Nephron progenitor cell (in vitro differentiated cells): ENCODE measurements at places on chromosomes 2 and 18.

GRCh38 chr18:49546719-49547273, 15.1 kb upstream of the LIPG start:
- DNase-seq: no peak

- no peak for DNase-seq
Measured at GRCh38 chr2:21748501-21748900, 624.7 kb downstream of the TDRD15 start.

DNA sequence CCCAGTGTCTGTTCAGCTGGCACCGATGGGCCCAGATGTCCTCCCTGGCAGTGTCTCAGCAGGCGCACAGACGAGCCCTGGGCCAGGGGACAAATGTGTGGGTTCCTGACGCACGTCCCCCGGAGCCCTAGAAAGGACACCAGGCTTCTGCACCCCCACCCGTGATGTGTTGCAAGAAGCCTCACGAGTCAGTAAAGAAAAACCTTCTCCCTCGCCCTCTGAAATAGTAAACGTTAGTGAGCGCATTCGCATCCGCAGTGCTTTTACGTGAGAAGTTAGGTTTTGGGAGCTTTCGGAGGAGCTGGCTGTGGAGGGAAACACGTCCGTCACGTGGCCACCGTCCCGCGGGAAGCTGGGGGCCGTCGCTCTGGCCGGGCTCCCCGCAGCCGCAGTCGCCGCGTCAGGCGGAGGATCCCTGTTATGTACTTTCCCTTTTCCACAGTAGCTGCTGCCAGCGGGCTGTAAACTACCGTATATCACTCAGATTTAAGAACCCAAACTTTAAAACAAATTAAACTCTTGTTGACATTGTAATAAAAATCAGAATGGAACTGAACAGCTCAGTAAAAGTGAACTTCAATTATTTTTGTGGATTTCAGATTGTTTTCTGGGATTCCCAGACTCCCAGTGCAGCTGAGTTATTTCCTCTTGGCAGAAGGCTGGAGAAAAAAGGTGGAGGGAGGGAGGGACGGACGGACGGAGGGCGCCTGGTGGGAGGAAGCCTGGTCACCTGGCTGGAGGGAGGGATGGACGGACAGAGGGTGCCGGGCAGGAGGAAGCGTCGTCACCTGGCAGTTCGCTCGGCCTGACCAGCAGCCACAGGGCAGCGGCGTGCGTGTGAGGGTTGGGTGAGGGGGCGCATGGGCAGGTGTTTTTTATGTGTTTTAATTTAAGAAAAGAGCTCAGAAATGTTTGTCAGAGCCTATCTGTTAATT, 112.1 kb downstream of the NFATC1 start:
- DNase-seq: peak; percentile 39

- no peak for DNase-seq
Measured at GRCh38 chr2:100537918-100538317, 24.9 kb upstream of the PDCL3 start.

GRCh38 chr2:221546505-221547225, 25.4 kb downstream of the EPHA4 start:
- DNase-seq: no peak
